ENCODE measurements at places on chromosomes 7 and 10.

DNA sequence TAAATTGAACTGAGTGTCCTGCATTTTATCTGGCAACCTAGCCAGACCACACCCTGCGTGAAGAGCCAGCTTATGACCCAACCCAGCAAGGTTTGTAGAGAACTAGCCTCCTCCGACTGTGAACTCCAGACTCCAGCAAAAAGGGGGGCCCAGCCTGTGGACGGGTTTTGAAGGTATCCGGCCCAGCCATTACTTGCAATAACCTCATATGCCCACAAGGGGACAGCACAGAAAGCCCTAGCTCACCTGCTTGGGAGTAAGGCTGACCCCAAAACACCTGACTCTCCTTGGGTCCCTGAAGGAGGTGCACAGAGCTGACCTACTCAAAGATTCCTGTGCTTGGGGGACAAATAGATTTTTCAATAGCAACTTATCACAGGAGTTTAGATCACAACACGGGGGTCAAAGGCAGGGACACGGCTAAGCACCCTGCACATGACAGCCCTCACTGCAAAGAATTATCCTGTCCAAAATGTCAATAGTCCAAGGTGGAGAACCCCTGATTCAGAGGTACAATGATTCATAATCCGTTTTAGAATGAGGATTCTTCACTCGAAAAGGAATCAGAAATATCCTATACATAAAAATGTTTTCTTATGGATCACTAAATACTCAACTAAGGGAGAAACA, 4.6 kb downstream of the TRPV6 start:
- no peak for DNase-seq

GRCh38 chr7:101166909-101167644, 1.7 kb upstream of the VGF start:
- DNase-seq = no peak

GRCh38 chr7:45898222-45898621, 9.9 kb downstream of the IGFBP1 start:
- no peak for DNase-seq

DNA sequence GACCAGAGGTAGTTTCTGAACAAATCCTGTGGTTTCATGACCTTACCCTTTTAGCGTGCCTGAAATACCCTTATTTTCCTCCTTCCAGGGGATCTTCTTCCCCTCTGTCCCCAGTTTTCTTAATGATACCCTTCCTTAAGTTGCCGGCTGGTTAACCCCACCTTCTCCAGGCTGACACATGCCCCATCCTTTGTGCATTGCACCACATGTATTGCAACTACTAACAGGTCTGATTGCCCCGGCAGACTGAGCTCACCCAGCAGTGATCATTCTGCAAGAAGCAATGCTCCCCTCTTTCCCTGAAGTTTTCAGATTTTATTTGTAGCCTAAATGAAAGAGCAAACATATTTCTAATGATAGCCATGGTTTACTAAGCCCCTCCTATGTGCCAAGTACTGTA, 108.2 kb downstream of the HIP1 start:
- no peak for DNase-seq

DNA sequence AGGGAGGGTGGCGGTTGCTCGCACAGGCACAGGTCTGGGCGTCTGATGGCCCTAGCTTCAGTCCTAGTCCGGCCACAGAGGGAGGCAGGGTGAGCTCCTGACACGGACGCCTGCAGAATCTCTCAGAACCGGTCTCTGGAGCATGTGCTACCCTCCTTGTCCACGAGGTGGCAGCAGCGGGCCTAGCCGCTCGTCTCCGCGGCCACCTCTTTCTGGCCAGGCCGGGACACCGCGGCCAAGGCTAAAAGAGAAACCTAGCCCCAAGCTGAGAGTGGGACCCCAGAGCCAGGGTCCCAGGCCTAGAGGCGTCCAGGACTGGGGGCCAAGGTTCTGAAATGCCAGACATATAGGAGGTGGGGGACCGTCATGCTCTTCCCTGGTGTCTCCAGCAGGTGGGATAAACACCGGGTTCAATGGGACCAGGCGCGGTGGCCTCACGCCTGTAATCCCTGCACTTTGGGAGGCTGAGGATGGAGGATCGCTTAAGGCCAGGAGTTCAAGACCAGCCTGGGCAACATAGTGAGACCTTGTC, 3.2 kb upstream of the LAT2 start:
- peak; percentile 82 for DNase-seq

DNA sequence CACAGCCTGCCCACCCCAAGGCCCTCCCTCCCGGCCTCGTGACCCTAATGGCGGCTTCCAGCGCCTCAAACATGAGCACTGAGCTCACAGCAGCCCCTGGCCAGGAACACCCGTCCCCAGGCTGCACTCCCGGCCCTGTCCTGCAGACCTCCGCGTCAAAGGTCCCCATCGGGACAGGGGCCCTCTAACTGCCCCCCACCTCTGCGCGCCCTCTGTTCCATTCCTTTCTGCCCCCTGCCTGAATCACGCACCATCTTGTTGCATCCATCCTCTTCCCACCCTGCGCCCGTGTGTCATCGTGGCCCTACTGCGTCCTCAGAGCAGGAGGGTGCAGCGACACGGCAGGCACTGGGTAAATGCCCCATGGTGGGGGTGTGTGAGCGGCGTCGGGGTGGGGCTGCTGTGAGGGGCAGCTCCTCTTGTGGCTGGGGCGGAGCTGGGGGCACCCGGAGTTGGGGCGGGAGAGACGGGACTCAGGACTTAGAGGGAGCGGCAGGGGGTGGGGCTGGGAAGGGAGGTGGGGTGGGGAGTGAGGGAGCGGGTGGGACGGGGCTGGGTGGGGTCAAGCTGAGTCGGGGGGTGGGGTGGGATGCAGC, 13.4 kb downstream of the SLC29A4 start:
- no peak for DNase-seq

GRCh38 chr10:44511601-44512000, 126.7 kb upstream of the CXCL12 start:
- DNase-seq = no peak

DNA sequence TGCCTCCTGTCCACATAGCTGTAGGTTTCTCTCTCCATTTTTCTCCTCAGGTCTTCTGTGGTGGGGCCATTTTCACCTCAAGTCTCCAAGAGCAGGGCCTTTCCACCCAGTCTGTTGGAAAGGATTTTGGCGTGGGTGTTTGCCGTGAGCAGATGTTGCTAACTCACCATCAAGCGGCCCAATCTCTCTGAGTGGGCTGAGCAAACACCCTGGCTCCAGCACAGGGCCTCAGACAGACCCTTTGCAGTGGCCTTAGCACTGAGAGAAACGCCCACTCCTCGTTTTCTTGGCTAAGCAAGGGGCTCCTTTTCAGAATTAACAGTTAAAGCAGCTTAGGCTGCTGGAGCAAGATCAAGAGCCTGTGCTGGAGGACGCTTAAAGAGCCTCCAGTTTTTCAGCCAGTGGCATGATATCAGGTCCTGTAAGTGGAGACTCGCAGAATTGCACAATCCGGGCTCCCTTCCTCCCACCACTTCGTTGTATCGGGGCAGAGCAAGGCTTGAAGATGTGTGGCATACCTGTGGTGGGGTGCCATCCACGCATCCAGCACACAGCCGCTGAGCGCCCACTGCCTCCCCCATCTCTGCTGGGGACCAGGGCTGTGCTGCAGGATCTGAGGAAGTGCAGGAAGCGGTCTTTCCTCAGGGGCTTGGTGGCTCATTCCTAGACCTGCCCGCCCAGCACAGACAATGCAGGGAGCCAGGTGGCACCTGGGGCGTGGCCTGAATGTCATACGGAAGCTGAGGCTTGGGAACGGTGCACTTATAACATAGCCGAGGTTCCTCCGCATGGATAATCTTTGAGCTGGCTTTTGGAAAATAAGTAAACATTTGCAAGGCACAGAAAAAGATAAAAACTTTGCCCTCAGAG, 142.7 kb downstream of the ADARB2 start:
- DNase-seq = no peak
